ENCODE measurements at places on chromosomes 3 and 15.

- no peak overlapping the region for H3K4me3 ChIP-seq
- no peaks in the 10 kb centered on the region for H3K27me3 ChIP-seq
- DNase-seq: no peak
- H3K4me1 ChIP-seq: peaks cover 79% of the 10 kb centered on the region
- peak overlapping the region; percentile 76 for H3K27ac ChIP-seq
Observed at GRCh38 chr3:172135185-172135584, 95.8 kb downstream of the FNDC3B start.

- DNase-seq: no peak
- H3K4me3 ChIP-seq: no peak overlapping the region
- no peak overlapping the region for H3K27ac ChIP-seq
- no peaks in the 10 kb centered on the region for H3K4me1 ChIP-seq
- H3K36me3 ChIP-seq: no peaks in the 10 kb centered on the region
Observed at GRCh38 chr3:70631716-70632307, 319.4 kb upstream of the MDFIC2 start.

- peaks cover 36% of the 10 kb centered on the region for H3K4me1 ChIP-seq
- peak overlapping the region; percentile 74 for H3K27ac ChIP-seq
- no peak for DNase-seq
- H3K27me3 ChIP-seq: peaks cover 36% of the 10 kb centered on the region
Observed at GRCh38 chr3:158110658-158111018, 749 bp downstream of the RSRC1 start.

DNA sequence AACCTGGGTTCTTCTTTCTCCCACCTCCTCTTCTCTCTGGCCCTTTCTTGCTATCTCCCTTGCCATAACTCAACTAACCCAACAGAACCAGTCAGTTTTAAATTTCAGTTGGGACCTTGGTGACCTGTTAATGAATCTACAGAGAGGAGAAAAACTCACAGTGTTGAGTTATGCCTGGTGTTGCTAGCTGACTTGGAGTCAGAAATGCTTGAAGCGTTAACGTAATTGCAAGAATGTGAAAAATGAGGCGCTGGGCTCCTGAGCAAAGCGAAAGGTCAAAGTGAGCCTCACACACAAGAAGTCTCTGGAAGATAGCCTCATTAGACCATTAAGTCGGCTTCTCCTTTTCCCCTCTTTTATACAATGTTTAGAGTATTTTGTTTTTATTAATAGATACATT lies 18.4 kb downstream of the MEIS2 start:
- no peaks in the 10 kb centered on the region for H3K27me3 ChIP-seq
- no peak overlapping the region for H3K4me3 ChIP-seq
- no peaks in the 10 kb centered on the region for H3K36me3 ChIP-seq
- DNase-seq: no peak
- peaks cover 23% of the 10 kb centered on the region for H3K4me1 ChIP-seq
- peak overlapping the region; percentile 17 for H3K27ac ChIP-seq

GRCh38 chr15:48547286-48547685 lies 98.2 kb downstream of the FBN1 start:
- H3K36me3 ChIP-seq: no peaks in the 10 kb centered on the region
- H3K4me3 ChIP-seq: no peak overlapping the region
- no peak overlapping the region for H3K27ac ChIP-seq
- no peaks in the 10 kb centered on the region for H3K27me3 ChIP-seq

- peak overlapping the region; percentile 98 for H3K27ac ChIP-seq
- DNase-seq: peak; percentile 44
- peaks cover 10% of the 10 kb centered on the region for H3K4me1 ChIP-seq
Observed at GRCh38 chr3:9793161-9793781, 389 bp downstream of the ARPC4 start.

- DNase-seq: no peak
- H3K27ac ChIP-seq: no peak overlapping the region
- no peak overlapping the region for H3K4me3 ChIP-seq
- H3K4me1 ChIP-seq: no peaks in the 10 kb centered on the region
Observed at GRCh38 chr15:70054884-70055387, 42.8 kb downstream of the TLE3 start.
